ENCODE measurements at places on chromosomes 2 and 18.

GRCh38 chr18:76057386-76057785 lies 437.7 kb downstream of the ZNF516 start:
- no peak for DNase-seq

DNA sequence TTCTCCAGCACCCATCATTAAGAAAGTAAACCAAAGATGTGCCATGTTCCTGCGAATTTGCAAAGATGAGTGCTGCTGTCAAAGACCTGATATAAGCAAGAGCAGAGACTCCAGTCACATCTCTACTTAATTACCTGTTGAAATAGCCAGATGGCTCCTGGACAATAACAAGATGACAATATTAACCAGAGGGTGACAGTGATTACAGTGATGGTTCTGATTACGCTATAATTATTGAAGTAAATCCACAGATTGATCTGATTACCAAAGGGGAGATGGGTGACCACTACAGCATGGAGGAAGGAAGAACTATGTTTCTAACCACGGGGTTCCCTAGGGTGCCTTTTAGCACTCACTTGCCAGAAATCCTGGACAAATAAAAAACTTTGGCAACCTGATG lies 36.5 kb upstream of the AFF3 start:
- DNase-seq, result no peak

GRCh38 chr2:163563336-163563735 lies 172.5 kb downstream of the FIGN start:
- DNase-seq, result no peak

GRCh38 chr2:46248171-46248570 lies 49.0 kb upstream of the EPAS1 start:
- DNase-seq, result no peak

DNA sequence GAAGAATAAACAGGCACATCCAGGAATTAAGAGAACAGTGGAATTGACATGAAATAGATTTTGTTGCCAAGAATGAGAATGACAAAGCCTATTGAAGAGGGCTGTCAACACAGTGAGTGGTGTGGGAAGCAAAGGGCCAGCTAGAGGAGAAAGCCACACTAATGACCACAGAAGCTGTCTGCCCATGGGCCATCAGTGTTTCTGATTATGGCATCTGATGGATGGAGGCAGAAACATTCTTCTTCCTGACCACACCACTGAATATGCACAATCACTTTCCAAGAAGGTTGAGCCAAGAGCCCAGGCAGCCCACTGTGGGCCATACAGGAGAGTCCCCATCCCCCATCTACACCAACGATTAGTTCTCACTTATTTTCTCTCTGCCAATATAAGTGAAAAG lies 146.0 kb upstream of the SH3BP4 start:
- DNase-seq, result no peak

DNA sequence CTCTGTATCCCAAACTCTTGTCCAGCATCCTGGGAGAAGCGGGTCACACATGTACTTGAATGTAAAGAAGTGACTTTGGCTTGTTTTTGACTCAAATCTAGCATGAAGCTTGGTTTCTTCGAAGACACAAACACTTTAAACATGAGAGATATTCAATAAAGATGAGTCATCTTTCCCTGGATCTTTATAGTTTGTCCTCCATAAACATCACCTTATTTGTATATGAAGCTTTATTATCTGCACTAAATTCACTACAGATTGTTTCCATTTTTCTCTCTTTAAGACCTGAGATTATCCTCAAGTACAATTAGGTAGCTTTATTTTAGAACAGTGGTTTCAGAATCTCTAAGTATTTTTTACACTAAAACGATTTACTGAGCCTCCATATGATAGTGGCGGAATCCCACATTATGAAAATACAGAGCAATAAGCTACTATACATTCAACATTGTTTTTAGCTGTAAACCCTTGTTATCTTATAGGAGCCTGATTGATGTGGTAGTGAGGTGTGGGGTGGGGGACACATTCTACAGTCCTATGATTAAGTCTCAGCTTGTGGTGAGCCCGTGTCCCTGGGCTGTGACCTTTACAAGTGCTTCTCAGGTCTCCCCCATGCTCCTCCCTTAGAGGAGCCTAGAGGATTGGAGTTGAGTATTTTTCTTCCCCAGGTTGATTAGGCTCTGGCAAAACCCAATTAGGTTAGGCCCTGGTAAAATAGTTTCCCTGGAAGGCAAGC lies 79.6 kb upstream of the RAPGEF4 start:
- DNase-seq, result no peak

GRCh38 chr18:77062518-77063003 lies 70.0 kb downstream of the MBP start:
- peak; percentile 54 for DNase-seq

DNA sequence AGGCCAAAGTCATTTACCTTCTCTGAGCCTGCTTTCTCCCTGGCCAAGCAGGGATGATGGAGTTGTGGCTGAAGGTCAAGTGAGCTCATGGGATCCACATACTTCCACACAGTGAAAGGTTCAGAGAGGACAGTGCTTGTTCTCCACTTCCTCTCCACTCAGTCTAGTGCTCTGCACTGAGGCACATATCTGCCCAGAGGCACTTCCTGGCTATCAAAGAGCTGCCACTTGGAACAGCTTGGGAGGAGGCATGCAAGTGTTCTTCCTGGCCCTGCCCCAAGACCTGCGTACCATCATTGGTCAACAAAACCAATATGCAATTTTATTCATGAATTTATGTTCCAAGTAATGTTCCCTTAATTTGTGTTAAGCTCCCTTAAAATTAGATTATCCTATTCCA lies 71.9 kb downstream of the RNF152 start:
- no peak for DNase-seq

DNA sequence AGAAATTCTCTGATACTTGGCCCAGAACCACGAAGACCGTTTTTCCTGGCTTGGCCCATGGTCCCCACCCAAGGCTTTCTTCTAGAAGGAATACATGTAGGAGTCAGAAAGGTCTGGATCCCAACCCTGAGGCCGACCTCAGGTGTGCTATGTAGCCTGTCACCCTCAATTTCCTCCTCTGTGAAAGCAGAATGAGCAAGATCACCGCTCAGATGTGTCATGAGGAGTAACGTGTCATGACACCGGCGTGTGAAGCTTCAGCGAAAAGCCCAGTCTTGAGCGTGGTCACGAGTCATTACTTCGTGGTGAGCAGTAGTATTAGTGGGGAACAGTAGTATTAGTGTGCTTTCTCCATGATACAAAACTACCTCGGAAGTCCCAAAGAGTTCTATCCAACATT lies 103.4 kb downstream of the ALPK2 start:
- no peak for DNase-seq

DNA sequence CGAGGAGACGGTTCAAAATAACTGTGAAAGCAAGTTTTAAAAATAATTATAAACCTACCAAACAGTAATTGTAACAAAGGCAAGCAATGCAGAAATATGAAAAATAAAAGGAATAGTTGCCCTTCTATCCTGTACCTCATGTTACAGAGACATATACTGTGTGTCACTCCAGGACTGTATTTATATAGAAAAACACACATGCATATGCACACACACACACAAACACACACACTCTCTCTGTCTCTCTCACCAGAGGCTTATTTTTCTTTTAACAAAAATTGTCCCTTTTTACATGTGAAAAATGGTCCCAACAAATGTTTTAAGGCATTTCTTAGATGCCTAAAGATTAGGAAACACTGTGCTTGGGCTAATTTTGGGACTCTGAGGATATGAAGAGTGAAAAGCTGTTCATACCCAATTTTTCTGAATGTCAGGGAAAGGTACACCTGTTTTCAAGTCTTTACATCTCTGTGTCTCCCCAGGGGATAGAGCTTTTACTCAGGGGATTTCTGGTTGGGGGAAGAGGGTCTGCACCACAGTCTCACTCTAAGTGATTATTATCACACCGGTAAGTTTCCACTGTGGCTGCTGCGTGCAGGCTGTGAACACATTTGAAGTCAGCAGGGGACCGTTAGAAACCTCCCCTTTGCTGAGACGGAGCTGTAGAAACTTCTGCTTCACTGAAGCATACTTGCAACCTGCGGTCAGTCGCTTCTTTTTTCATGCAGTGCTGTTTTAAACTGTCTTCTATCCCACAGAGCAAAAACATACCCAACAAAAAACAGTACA lies 51.4 kb upstream of the SPAG16 start:
- peak; percentile 4 for DNase-seq

DNA sequence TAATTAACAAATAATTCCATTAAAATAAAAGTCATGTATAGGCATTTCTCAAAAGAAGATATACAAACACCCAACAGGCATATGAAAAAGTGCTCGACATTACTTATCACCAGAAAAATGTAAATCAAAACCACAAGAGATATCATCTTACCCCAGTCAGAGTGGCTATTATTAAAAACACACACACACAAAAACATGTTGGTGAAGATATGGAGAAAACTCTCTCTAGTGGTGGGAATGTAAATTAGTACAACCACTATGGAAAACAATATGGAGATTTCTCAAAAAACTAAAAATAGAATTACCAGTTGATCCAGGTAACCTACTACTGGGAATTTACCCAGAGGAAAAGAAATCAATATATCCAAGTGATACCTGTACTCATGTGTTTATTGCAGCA lies 966.3 kb upstream of the POU3F3 start:
- DNase-seq, result no peak

DNA sequence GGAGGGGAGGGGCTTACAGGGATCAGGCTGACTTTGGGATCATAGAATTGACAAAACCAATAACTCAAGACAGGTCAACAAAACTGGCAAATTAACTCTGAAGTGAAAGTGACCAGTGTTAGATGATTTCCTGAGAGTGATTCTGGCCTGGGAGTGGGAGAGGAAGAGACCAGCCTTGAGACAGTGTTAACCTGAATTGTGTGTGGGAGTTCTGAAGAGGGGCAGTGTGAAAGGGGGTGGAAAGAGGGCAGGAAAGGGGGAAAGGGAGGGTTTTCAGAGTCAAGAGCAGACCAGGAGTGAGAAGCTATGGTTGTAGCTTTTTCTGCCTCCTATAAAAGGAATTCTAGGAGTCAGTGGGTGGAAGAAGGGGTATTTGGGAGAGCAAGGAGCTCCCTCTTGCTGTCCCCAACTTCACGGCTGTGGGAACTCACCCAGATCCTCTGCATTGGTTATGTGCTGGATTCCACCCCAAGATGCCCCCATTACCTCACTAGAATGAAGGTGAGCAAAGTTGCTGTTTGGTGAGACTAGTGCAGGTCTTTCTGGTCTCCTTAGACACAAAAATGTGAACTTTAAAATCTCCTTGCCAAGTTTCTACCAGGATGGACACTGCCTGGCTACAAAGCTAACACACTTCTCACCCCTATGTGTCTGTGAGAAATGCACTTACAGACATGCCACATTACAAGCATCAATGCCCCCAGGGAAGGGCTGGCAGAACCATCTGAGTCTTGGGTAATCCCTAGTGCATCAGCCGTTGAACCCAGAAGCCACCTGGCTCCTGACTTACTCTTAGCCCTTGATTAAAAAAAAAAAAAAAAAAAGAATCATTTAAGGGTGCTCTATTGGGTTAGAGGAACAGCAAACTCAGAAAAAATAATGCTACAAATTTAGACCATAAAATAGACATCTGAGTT lies 61.6 kb downstream of the BMP10 start:
- no peak for DNase-seq

DNA sequence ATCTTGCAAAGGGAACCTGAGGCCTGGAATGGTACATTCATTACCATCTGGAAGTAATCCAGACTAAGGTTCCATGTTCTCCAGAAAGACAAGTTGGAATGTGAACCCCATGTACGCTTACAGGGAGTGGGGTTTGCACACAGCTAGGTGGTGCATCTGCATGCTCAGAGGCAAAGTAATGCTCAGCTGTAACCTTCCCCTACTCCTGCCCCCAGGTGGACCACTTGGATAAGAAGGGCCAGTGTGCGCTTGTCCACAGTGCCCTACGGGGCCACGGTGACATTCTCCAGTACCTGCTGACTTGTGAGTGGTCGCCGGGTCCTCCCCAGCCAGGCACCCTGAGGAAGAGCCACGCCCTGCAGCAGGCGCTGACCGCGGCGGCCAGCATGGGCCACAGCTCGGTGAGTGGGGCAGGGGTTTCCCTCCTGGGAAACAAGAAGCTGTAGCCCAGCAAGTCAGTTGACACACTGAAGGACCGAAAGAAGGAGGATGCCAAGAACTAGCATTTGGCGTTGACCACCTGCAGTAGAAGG lies 90.0 kb downstream of the WDSUB1 start:
- DNase-seq, result no peak

DNA sequence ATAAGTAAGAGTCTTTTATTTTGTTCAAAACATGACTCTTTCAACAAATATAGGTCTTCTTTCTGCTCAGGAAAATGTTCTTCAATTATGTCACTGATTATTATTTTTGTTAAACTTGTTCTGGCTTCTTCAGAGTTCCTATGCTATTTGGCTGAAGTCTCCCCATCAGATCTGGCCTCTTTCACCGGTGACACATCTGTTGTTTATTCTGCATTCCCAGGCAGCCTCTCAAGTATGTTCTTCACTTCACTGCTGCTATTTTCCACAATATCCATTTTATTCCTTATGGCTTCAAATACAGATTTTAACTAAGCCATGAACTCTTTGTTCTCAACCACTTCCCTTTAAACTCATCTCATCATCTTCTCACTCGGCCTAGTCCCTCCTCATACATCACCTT lies 45.7 kb downstream of the HDAC4 start:
- no peak for DNase-seq

DNA sequence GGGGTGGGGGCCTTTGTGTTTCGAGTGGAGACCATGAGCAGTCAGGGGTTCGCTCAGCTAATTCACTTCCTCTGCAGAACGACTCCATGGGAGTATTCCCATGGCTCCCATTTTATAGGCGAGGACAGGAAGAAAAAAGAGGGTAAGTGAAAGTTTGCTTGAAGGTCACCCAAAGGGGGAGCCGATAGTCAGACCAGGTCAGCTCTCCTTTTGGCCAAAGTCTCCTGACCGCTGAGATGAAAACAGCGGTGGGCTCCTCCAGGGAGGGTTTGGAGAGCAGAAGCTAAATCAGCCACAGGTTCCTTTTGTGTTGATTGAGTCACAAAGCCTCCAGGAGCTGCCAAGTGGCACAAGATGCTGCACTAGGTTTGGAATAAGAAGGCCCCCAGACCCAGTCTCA lies 34.1 kb upstream of the CTAGE1 start:
- DNase-seq, result no peak

DNA sequence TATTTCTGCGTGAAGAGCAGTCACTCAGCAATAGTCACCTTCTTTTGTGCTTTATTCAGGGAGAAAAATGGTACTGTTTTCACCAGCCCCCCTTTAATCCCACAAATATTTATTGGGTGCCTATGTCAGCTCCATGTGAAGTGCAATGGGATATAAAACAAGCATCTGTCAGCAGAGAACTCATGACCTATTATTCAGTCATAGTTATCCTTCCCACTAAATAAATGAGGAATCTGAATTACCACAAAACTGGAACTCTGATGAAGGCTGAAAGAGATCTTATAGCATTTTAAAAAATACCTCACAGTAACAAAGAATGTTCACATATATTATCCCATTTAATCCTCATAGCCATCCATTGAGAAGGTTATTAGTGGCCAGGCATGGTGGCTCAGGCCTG lies 45.8 kb downstream of the DHX57 start:
- no peak for DNase-seq

- DNase-seq, result no peak
These were observed 184.8 kb upstream of the VWC2L start for GRCh38 chr2:214226061-214226460.

GRCh38 chr2:170862286-170862902 lies 45.7 kb downstream of the GAD1 start:
- DNase-seq, result no peak
